ENCODE measurements at places on chromosomes 7 and 10.

DNA sequence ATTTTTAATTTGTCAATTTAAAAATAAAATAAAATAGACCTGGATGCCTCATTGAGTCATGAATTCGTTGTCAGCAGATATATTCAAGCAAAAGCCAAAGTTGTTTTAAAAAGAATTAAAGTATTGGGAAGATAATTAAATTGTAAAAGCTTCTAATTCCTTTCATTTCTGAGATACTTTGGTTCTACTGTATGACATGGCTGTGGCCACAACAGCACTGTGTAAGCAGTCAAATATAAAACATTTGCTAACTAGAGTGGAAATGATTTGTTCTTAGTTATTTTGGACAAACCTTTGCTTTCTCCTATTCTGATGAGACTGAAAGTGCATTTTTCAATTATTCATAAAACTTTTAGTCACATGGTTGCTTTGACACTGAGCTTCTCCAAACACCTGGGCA lies 143.6 kb upstream of the FAM13C start:
- no peak for DNase-seq

DNA sequence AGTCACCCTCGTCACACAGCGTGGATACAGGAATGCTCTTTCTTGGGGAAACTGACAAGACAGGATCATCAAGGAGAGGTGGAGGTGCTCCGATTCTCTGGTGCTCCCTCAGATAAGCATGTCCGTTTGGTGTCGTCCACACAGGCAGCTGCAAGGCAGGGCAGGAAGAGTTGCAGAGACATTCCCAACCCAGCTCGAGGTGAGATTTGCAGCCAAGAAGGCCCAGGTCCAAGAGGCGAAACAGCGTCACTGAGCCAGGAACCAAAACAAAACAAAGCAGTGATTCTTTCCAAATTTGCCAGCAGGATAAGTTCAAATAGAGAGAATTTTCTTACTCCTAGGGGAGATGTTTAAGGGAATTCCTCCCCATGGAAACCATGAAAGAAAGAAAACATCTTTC lies 386.5 kb upstream of the PFKP start:
- no peak for DNase-seq

DNA sequence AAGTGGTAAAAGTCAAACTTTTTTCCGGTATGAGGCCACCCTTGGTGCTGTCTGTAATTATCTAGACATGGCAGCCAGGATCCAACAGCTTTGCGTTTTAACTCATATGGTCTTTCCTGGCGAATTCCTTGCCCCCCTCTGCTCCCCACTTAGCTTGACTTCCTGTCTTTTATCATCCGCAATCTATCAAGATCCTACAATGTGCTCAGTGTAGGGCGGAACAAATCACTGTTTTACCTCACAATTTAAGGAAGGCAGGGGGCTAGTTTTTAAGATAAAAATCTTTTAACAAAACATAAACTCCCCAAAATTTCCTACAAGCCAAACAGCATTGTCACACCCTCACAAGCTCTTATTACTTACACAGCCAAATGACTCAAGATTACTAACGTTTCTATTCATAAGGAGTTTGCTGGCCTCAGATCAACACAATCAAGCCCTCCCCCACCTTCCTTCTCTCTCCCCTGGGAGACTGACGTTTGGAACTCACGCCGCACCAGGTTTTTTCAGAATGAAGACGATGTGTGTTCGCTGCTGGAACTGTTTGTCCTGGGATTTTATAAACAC lies 1.3 kb upstream of the CDK14 start:
- DNase-seq: no peak

- DNase-seq: no peak
Observed at GRCh38 chr10:66832781-66833422, 92.9 kb upstream of the LRRTM3 start.

- DNase-seq: no peak
Observed at GRCh38 chr7:90337106-90337505, 9.4 kb upstream of the GTPBP10 start.

DNA sequence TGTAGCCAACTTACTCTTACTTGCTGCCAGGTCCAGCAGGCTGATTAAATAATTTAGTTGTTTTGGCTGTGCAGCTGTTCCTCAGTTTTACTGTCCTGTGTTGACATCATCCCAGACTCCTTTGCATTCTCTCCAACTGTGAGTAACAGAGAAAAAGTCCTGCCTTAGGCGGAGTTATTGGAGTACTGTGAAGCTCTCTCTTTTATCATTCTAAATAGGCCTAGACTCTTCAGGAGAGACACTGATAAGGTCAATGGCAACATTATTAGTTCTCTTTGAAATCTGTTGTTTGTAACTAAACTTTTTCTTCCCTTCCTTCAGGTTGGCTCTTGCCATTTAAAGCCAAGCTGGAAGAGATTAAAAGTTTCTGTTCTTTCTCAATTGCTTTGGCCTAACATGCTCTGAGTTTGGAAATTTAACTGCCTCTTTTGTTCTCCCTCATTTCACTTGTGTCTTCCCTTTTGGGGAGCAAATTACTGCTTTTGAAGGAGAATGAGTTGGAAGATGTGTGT lies 215.7 kb upstream of the CSTF2T start:
- DNase-seq: no peak

GRCh38 chr7:55288070-55288824 lies 76.9 kb upstream of the LANCL2 start:
- no peak for DNase-seq

DNA sequence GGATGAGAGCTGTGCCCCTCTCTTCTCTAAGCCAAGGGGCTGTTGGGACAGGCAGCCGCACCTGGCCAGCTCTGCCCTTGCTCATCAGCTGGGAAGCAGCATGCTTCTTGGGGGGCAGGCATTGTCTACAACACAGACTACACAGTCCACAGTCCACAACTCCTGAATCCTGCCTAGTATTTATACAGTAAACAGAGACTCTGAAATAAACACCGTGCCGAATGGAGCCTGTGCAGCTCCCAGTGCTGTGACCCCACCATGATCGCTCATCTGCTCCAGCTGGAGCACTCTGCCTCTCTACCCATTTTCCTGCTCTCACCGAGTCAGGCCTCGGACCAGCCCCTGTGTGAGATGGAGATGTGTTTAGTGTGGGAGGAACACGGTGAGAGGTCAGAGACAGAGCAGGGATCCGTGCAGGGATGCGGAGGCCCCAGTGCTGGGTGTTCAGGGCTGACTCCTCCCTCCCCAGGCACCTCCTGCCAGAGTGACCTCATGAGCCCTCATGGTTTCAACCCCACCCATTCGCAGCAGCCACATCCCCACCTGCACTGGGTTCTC lies 608.0 kb downstream of the DNAJB6 start:
- DNase-seq: no peak

GRCh38 chr7:68200051-68200670 lies 1203.5 kb downstream of the TYW1 start:
- DNase-seq: no peak

DNA sequence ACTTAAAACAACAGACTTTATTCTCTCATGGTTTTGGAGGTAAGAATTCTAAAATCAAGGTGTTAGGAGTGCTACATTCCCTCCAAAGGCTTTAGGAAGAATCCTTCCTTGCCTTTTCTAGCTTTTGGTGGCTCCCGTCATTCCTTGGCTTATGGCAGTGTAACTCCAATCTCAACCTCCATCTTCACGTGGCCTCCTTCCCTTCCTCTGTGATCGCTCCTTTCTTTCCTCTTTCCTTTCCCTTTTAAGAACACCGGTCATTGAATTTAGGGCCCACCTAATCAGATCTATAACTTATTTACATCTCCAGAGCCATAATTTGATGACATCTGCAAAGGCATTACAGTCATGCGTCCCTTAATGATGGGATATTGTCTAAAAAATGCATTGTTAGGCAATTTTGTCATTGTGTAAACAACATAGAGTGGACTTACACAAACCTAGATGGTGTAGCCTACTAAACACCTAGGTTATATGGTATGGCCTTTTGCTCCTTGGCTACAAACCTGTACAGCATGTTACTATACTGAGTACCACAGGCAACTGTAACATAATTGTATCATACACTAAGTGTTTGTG lies 5.9 kb upstream of the HERC4 start:
- DNase-seq: no peak

DNA sequence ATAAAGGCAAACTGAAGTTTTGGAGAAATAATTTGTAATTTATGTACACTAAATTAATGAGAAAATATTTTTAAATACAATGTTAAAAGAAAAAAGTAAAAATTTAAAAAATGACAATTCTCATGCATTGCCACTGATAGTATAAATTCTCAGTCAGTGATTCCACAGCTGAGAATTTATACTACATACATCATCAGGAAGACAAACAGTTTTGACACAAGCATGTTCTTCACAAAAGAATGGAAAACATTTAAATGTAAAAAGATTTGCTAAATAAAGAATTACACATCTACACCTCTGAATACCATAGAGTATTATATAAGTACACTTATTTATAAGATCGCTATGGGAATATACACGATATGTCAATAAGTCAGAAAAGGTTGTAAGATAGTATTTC lies 101.1 kb upstream of the LAMB4 start:
- no peak for DNase-seq

DNA sequence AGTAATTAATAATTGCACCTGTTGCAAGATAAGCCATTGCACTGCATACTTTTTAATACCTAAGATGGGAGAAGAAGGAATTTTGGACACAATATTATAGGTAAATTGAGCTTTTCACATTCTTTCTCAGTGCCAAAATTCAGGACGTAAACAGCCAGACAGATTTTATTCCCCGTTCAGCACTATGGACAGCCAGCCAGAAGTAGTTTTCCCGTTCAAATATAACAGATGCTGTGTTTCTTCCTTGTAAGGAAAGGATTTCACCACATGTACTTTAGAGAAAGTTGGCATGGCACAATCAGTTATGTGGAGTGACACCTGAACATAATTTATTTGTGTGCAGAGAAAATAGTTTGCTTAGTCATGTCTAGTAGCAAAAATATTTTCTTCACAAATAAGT lies 34.8 kb downstream of the SEMA3E start:
- no peak for DNase-seq

DNA sequence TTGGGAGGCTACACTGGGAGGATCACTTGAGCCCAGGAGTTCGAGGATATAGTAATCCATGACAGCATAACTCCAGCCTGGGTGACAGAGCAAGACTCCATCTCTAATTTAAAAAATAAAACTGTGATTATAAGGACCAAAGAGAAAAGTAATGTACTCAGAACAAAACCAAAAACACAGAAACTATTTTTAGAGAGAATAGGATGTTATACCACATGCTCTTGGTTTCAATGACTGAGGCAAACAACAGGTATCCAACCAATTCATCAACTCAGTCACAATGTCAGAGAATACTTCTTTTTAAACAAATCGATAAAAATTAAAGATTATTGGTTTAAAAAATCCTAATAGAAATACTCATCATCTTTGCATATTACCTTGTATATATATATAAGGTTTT lies 186.7 kb downstream of the TPK1 start:
- no peak for DNase-seq

DNA sequence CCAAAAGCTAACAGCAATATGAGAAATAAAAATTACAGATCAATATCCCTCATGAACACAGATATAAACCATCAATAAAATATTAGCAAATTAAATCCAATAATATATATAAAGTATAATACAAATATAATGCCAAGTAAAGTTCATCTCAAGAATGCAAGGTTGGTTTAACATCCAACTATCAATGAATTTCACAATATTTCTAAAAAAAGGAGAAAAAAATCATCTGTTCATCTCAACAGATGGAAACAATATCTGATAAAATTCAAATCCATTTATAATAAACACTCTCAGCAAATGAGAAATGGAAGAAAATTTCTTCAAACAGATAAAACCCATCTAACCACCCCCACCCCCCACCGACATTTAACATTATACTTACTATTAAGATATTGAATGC lies 86.9 kb downstream of the SIRT1 start:
- no peak for DNase-seq

GRCh38 chr7:13834328-13834761 lies 155.1 kb downstream of the ETV1 start:
- DNase-seq: no peak

DNA sequence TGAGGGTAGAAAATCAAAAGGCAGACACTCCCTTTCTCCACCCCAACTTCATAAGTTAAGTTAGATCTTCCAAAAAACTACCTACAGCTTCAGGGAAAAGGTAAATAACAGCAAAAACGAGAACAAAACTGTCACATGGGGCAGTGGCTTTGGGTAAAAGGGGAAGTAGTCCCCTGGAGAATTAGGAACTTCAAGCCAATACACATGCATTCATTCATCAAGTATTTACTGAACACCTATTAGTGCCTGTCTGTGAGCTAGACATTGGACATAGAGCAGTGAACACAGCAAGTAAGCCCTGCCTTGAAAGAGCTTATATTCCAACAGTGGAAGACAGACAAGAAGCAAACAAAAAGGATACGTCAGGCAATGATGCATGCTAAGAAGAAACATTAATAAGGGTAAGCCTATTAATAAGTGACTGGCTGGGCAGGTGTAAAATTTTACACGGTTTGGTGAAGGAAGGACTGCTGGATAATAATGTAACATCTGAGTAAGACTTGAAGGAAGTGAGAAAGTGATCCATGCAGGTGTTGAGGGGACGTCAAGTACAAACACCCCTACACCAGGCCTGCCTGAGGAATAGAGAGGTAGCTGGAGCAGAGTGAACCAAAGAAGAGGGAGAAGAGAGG lies 69.6 kb upstream of the RAPGEF5 start:
- DNase-seq: no peak

DNA sequence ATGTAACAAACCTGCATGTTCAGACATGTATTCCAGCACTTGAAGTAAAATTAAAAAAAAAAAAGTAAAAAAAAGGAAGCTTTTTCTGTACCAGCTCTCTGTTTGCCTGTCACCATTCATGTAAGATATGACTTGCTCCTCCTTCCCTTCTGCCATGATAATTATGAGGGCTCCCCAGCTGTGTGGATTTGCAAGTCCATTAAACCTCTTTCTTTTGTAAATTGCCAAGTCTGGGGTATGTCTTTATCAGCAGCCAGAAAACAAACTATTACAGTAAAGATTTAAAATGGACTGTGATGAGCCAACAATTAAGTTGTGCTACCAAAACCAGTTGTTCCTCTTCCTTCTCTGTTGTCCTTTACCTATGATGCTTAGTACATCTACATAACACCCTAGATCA lies 619.6 kb downstream of the ARL4A start:
- DNase-seq: no peak

- DNase-seq: no peak
Observed at GRCh38 chr10:1601406-1601805, 135.9 kb downstream of the ADARB2 start.

GRCh38 chr7:117807676-117808075 lies 65.6 kb downstream of the CTTNBP2 start:
- no peak for DNase-seq
